Renal pelvis (tissue), 12 donors: ENCODE measurements at places on chromosomes 4 and X.

- DNase-seq: peak; percentile 14
These were observed 95.4 kb downstream of the TNIP2 start for GRCh38 chr4:2660596-2661211.

- no peak for DNase-seq
These were observed 2104.2 kb downstream of the PCDH7 start for GRCh38 chr4:32824336-32824735.

- DNase-seq: no peak
These were observed 240.0 kb downstream of the BCOR start for GRCh38 chrX:39857780-39858179.

DNA sequence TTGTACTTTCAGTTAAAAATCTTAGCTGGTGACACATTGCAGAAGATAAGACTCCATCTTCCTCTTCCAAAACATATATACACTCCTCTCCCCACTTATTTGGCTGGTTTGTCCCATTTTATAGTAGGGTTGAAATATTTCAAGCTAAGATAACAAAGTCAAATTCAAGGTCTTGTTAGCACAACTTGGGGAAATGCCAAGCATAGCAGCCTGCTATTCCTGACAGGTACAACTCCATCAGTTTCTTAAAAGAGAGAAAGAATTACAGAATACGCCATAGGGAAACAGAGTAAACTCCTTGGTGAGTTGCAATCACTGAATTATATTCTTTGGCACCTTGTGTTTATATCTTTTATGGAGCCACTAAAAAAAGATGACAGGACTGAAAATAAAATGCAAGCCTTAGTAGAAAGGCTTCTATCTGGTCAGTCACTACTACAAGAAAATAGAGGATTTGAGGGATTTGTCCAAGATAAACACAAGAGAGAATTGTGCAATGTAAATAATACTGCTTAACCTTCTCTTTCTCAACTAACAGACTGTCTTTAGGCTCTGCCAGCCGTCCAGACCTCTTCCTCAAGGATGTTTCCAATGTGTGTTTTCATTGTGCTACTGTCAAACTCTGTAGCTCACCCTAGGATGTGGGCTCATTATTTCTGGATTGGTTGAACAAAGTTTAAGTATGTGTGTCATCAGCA is 170.3 kb downstream of the VEGFC start:
- no peak for DNase-seq

DNA sequence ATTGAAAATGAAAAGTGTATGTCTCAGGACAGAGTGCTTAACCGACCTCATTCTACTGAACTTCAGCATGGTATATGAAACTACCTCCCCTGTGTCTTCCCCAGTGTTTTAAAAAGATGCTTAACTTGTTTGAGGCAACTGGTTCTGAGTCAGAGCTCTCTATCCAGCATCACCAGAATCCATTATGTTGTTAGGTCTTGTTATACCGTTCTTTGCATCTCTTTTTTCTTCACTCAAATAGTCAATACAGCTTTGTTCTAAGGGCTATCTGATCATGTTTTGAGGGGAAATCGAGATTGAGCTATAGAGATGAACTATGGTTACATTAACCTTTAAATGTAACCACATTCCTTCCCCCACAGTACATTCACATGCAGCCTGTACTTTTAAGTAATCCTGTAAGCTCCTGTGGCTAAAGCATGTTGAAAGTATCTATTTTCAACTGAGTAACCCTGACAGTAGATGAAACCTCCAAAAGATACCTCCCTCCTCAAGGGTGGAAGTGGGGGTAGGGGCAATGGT is 514.4 kb downstream of the RPA4 start:
- DNase-seq: no peak

DNA sequence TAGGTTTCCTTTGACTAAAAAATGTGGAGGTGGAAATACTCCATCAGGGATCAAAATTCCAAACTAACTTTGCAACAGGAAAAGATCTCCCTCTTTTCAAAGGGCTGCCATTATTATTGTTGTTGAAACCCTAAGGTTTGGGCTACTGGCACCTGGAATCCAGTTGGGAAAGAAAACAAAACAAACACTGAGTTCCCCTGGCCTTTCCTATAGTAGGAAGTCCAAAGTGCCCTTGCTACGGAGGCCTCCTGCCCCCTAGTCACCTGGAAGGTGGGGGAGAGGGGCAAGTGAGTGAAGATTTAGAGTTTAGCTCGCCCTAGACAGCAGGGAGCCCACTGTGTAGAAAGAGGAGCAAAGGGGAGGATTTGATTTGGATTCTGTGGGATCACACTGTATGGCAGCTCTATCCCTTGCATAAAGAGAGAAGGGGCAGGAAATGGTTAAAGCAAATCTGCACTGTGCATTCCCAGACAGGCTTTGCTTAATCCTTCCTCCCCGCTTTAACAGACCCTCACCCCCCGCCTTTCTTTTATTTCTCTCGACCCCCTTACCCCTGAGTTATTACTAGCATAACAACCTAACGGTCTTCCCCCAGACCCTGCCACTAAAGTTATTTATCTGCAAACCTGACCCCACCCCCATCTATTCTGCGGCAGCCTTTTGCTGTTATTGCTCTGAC is 627 bp upstream of the FAT4 start:
- DNase-seq: no peak
